Glutamatergic neuron (in vitro differentiated cells): ENCODE measurements at places on chromosomes 3 and 15.

DNA sequence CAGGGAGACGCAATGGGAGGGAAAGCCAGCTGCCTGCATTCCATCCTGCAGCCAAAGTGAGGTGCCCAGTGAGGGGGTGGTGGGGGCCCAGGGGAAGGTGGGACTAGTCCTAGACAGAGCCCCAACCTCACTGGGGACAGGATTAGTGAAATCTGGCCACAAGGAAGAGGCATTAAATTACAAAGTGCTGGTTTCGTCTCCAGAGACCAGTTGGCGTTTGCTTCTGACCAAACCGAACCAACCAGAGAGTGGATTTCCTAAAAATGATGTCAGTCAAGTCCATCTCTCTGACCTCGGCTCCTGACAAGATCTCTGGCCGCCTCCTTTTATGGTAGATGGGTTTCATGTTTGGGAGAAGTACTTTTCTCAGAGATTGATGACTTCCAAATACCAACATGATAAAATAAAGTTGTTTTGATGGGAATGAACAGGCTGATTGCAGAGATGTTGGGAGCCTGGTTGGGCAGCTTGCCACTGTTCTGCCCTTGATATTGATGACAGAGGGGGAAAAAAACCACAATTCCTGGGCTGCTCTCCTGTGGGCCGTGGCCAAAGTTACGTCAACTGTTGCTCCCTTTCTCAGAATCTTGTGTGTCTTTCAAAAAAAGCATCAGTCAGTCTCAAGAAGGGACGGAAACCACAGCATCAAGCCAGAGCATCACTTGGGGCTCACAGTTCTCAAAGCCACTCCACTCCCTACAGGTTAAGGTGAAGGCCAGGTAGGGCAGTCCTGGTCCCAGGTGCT lies 24.6 kb downstream of the ITGA11 start:
- DNase-seq = no peak

DNA sequence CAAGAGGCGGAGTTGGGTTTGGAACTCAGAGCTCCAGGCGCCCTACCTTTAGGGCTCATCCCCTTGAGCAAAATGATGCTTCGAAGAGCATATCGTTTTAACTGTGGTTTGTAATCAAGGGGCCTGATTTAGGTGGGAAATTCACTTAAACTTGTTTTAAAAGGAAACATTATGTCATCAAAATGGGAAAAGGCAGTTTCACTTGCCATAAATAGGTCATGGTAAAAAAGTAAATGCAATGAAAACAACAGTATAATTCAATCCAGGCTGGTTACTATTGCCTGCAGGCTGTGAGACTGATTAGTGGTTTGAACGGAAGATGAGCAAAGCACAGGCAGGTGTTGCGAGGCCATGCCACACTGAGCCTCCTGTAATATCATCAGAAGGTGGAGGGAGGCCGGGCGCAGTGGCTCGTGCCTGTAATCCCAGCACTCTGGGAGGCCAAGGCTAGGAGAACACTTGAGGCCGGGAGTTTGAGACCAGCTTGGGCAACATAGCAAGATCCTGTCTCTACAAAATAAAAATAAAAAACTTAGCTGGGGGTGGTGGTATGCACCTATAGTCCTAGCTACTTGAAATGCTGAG lies 2.1 kb downstream of the HDAC11 start:
- no peak for DNase-seq

- DNase-seq = no peak
These were observed 49.4 kb downstream of the ITGB5 start for GRCh38 chr3:124837730-124838186.

GRCh38 chr3:14418296-14419250 lies 16.2 kb downstream of the SLC6A6 start:
- no peak for DNase-seq

- no peak for DNase-seq
These were observed 78.0 kb downstream of the MBNL1 start for GRCh38 chr3:152346740-152347139.

DNA sequence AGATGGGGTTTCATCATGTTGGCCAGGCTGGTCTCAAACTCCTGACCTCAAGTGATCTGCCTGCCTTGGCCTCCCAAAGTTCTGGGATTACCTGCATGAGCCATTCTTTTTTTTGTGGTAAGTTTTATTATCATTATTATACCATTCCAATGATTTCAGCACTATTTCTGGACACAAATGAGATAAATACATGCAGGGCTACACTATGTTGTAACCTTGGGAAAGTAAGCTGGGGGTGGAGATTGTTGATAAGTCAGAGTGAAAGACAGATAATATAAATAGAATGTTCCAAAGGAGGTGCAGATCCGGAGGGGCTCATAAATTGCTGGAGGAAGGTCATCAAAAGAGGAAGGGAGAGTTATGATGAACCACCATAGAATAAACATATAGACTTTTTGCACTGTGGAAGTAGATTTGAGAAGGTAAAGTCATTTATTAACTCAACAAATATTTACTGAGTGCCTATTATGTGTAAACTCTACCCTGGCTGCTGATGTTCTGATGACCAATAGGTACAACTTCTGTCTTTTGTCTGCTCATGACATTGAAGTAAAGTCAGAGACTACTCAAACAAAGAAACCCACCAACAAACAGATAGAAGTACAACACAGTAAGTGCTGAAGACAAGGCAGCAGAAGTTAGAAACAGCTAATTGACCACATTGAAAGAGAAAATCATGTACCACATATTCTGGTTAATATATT lies 478.9 kb upstream of the GOLIM4 start:
- DNase-seq = no peak

DNA sequence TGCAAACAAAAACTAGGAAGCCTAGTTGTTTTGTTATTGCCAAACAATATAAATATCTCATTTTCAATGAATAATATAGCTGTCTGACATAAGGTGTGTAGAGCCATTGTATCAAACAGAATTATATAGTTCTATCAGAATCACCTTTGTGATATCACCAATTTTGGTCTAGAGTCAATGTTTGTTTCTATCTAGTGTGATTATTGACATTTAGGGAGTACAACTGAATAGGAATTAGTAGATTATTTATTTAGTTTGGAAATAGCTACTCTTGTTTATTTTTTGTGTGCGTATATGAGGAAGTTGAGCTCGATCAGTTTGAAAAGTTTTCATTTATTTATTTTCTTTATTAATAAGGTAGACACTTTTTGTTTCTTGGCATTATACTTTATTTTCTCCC lies 389.7 kb downstream of the NAALADL2 start:
- DNase-seq = no peak

GRCh38 chr3:22729212-22729611 lies 473.9 kb upstream of the UBE2E2 start:
- DNase-seq = no peak

- no peak for DNase-seq
These were observed 84.7 kb upstream of the LMCD1 start for GRCh38 chr3:8416965-8417364.

GRCh38 chr3:48595075-48595525 lies at the start of gene COL7A1:
Gene COL7A1 (minus strand): TSS chr3:48595329. CDS start chr3:48595159, 170 bp downstream.
- DNase-seq = no peak

DNA sequence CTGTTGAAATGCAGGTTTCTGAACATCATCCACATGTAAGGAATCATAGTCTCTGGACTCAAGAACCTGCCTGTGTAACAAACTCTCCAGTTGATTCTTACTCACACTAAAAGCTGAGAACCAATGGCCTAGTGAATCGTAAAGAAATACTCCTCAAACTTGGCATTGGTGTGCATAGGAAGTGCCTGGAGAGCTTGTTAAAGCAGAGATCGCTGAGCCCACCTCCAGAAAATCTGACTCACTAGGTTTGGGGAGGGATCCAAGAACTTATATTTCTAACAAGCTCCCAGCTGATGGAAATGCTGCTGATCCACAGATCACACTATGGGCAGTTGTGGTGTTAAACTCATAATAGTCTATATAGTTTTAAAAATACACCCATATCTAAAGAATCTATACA lies 55.8 kb upstream of the LMCD1 start:
- DNase-seq = no peak

DNA sequence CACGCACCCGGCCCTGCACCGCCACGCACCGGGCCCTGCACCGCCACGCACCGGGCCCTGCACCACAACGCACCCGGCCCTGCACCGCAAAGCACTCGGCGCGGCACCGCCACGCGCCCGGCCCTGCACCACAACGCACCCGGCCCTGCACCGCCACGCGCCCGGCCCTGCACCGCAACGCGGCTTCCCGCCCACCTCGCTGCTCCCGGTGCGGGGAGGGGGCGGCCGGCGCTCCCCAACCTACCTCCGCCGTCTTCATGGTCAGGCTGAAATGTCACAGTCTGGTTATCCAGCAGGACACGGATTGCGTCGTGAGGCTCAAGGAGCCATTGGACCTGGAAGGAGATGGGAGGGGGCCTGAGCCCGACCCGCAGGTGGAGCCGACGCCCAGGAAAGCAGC lies 41.8 kb downstream of the MUC20 start:
- no peak for DNase-seq

DNA sequence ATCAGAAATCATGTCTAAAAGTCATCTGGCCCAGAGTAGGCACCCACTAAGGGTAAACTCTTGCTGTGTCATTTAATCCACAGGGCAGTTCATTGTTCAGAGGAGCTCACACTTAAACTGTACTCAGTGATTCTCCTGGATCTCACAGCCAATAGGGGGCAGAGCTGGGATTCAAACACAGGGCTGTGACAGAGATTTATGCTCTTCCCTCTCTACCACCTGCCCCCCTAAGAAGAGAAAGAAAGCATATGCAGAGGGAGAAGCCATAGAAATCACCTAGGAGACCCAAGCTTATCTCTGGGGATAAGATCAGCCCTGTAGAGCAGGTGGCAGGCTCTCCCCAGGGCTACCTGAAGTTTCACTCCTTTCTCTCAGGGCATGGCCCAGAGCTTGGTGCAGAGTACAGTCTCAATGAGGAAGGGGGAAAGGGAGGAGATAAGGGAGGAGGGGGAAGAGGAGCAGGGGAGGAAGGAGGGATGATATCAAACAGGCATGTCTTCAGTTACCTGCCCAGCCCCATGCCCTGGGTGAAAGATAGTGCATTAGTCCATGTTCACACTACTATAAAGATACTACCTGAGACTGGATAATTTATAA lies 51.8 kb upstream of the ADPGK start:
- DNase-seq = peak; percentile 42

DNA sequence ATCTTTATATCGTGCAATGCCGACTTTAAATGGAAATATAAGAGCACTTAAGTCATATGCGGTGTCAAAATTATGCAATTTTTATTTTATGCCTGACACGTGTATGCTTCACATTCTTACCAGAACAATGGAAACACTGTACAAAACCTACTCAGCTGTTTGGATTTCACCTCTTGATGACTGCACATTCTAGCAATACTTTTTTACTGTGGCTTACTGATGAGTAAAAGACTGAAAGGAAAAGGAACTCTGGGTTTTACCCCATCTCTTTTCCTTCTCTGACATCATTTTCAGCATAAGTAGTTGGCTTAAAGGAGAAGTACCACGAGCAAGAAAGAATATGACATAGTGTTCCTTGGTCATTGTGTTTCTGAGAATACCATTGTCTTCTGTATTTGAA lies 142.8 kb downstream of the POLR2M start:
- no peak for DNase-seq

GRCh38 chr15:87713475-87713879 lies 543.1 kb downstream of the NTRK3 start:
- DNase-seq = no peak

DNA sequence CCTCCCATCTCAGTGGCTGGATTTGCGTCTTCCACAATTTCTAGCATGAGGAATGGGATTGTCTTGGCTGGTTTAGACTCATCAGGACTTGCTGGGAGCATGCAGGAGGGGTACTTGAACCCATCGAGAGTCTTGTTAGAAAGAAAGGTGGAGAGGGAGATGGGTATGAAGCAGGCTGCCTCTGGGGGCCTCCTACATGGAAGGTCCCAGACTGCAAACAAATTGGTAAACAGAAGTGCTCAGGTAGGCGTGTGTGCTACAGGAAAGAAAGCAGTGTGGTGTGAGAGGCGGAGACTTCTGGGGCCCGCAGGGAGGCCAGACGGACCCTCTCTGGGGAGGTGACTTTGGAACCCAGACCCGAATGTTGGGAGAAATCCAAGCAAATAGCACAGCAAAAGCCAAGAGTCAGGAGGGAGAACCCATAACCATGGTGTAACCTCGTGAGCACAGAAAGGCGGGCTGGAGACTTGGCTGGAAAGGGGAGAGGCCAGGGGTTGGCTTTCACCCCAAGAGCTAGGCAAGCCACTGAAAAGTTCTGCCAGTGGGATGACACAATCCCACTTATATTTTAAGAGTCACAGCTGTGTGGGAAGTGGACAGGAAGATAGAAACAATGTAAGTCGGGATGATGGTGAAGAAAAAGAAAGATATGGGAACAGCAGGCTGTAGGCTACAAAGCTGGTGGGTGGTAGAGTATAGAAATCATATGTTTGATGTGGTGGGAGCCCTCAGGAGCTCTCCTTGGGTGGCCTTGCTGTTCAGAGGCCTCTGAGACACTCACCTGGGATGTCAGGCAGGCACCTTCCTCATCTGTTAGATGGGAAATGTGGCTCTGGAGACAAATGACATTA lies 130.1 kb upstream of the PRR20G start:
- DNase-seq = no peak

GRCh38 chr3:67245545-67245944 lies 247.4 kb downstream of the KBTBD8 start:
- no peak for DNase-seq

- DNase-seq = no peak
These were observed 17.1 kb upstream of the RASA2 start for GRCh38 chr3:141469720-141470119.

DNA sequence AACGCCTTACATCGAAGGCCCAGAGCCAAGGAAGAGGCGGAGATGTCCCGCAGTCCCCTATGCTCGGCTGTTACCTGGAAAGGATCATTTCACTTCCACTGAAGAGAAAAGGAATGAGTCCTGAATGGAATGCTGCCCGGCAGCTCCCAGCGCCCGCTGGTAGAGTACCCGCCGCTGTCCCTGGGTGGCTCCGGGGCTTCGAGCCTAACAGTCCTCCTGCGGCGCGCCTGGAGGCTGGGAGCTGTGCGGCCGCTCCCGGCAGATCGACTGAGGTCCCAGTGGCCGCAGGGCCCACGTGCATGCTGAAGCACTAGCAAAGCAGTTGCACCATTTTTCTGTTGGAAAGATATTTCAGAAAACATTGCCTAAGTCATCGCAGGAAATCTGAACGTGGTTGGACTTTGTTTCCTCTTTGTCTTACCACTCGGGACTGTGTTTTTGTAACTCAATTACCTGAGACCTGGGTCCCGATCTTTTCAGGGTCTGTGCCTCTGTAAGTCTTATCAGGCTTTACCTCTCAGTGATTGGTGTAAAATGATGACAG lies 984 bp downstream of the RNU6-1 start:
- DNase-seq = peak; percentile 73

- DNase-seq = no peak
These were observed 133.7 kb upstream of the LRRN1 start for GRCh38 chr3:3665546-3665945.

- no peak for DNase-seq
These were observed 116.5 kb downstream of the SLC9A9 start for GRCh38 chr3:143731776-143732175.

DNA sequence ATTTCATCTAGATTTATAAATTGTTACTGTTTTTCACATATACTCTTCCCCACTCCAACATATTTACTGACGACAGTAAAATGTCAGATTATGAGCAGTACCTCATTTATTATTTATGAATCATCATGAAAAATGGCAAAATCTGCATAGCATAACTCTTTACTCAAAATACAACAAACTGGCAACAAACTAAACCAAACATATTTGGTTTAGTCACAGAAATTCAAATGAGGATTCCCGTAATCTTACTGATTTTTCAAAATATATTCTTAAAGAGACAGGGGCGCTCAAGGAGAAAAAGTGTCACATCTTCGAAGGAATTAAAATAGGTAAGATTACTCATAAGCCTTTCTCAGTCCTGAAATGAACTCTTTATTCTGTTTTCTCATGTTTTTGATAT lies 3.0 kb upstream of the GPR87 start:
- no peak for DNase-seq
